HuH-7.5 (cell line): ENCODE measurements at places on chromosomes 16 and 17.

DNA sequence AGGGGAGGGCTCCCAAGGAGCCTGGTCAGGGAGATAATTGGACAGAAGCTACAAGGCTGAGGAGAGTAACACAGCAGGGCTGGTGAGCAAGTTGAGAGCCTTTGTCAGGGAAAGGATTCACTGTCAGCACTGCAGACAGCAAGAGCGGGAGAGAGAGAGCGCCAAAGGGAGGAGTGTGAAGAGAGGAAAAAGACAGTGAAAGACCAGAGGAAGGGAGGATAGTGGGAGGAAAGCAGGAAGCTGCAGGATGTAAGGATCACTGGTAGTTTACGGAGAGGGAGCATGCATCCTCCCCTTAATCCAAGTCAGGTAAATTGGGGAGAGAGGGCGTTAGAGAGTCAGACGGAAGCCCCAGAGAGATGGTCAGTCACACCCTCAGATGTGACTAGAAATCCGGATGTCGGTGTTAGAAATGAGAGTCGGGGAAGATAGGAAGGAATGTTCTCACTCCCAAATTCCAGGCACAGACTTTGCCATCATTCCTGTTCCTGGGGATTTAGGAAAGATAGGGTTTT lies 13.8 kb upstream of the SPOP start:
- no peak for DNase-seq

GRCh38 chr16:49470513-49470991 lies 96.9 kb downstream of the C16orf78 start:
- DNase-seq: no peak

- DNase-seq: no peak
Observed at GRCh38 chr16:88014252-88014781, 63.1 kb downstream of the BANP start.

- no peak for DNase-seq
Observed at GRCh38 chr17:8225813-8226535, 15.6 kb upstream of the AURKB start.

DNA sequence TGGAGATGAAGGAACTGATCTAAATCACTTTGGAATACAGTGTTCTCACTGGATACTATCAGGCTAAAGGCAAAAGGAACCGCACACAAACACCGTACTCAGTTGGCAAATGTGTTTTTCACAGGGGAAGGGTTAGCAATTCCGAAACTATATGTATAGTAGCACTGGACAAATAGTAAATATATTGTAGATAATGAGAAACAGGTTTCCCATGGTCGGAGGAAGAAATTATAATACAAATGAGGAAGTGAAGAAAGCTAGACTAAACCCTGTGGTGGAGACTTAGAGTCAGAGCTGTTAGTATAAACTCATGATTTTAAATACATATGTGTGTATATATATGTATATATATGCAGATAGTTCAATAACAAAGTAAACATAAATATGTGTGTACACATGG lies 414.1 kb upstream of the SALL1 start:
- no peak for DNase-seq

GRCh38 chr17:55763856-55764255 lies 13.0 kb downstream of the PCTP start:
- DNase-seq: no peak
